HCT116 (cell line): ENCODE measurements at places on chromosomes 11 and 22. TPM values are rescaled to one million over a fixed set of nuclear protein-coding genes. Genes with fewer than 3 reads are reported as not detected.

- H3K4me3 ChIP-seq = no peak overlapping the region; the same call in 1 of the 2 replicates
- no peaks in the 10 kb centered on the region for H3K27me3 ChIP-seq
- no peak for DNase-seq
Measured at GRCh38 chr22:46082633-46083032, 67.7 kb upstream of the PPARA start.

DNA sequence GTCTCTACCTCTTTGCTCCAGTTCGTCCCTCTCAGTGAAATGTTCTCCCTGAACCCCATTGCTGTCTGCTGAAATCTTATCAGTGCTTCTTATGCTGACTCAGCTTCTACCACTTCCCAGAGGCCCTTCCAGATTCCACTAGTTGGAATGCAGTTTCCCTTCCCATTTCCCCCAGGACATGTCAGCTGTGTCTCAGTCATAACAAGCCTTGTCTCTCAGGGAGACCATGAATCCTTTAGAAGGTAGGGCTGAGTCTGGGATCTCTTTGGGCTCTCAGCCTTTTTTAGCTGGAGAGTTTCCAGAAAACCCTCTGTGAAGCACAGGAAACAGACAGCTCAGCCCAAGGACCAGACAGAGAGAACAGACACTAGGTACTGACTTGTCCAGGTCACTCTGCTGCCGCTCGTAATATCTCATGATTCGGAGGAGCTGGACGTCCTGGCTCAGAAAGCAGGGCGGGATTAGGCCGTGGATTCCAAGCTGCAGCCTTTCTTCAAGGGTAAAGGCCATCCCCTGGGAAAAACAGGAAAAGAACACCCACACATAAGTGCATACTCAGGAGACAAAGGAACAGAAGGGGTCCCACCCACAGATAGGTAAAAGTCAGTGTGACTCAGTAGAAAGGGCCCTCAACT, 113.0 kb downstream of the ME3 start:
- H3K27ac ChIP-seq = no peak overlapping the region
- H3K4me3 ChIP-seq = no peak overlapping the region
- no peak for DNase-seq
- H3K27me3 ChIP-seq = no peaks in the 10 kb centered on the region

GRCh38 chr11:17767914-17768313, 33.3 kb downstream of the KCNC1 start:
- no peak for DNase-seq
- H3K4me3 ChIP-seq = no peak overlapping the region
- peaks cover 3% of the 10 kb centered on the region; the same call in 1 of the 2 replicates for H3K4me1 ChIP-seq
- H3K36me3 ChIP-seq = no peaks in the 10 kb centered on the region
- H3K27me3 ChIP-seq = no peaks in the 10 kb centered on the region

GRCh38 chr11:84339796-84340195, 1053.6 kb upstream of the CCDC90B start:
- no peaks in the 10 kb centered on the region for H3K36me3 ChIP-seq
- H3K27ac ChIP-seq = no peak overlapping the region
- no peaks in the 10 kb centered on the region for H3K4me1 ChIP-seq
- H3K27me3 ChIP-seq = no peaks in the 10 kb centered on the region
- DNase-seq = no peak

DNA sequence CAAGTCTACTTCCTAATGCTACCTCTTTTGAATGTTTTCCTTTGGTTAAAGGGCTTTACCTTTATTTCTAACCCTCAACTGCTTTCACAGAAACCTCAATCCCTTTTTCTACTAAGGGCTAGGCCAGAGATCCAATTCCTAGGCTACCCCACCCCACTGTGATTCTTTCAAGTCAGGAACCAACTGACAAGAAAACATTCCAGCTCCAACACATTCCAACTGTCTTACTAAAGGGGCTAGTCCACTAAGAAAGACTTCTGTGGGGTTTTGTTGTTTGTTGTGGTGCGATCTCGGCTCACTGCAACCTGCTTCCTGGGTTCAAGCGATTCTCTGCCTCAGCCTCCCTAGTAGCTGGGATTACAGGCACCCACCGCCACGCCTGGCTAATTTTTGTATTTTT, 151.3 kb downstream of the APOL5 start:
- H3K4me3 ChIP-seq = no peak overlapping the region
- no peaks in the 10 kb centered on the region for H3K27me3 ChIP-seq
- no peaks in the 10 kb centered on the region for H3K36me3 ChIP-seq
- no peak for DNase-seq
- peak overlapping the region; percentile 5; the same call in 1 of the 2 replicates for H3K27ac ChIP-seq

DNA sequence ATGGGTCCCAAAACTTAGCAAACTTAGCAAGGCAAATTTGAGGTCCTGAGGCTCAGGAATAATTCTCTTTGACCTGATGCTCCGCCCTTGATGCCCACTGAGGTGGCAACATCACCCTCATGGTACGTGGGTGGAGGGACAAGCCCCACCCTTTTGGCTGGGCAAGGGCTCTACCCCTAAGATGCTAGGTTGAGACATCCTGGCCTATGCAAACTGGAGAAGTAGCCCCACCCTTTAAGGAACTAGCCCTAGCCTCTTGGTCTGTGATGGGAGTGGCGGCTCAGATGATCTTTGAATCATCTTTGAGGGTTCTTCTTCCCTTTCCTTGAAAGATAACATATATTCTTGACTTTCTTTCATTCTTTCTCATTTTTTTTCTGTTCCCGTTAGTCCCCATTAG, 32.9 kb downstream of the CABIN1 start:
- H3K27ac ChIP-seq = no peak overlapping the region
- H3K27me3 ChIP-seq = no peaks in the 10 kb centered on the region
- no peaks in the 10 kb centered on the region for H3K4me1 ChIP-seq
- H3K36me3 ChIP-seq = peaks cover 20% of the 10 kb centered on the region; the same call in 1 of the 2 replicates
- no peak overlapping the region for H3K4me3 ChIP-seq

DNA sequence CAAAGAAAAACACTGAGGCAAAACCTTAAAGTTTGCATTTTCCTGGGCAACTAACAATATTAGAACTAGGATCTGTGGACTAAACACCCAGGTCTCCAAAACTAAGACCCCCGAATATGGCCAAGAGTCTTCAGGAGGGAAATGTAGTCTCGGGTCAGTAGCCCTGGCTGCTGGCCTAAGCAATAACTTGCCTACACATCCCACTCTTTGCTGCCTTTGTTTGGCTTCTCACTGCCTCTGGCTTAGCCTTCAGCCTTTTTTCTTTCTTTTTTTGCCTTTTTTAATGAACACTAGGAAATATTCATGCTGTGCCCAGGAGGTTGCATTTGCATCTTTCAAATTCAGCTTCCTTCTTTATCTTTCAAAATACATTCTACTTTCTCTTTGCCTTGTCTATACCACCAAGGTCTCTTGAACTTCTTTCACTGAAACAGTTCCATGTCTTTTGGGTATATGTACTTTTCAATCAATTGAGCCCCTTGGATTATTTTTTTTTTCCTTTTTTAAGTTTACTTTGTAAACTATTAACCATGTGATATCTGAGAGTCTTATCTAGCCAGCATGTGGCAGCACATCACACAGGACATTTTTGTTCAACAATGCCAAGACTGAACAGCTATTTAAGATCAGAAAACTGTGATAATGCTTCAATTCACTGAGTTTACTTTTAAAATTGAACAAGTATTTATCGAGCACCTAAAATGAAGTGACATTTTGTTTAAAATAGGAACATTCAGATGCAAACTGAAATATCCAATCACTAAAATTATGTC, 165.0 kb upstream of the TRPC6 start:
- no peaks in the 10 kb centered on the region for H3K4me1 ChIP-seq
- no peaks in the 10 kb centered on the region for H3K27me3 ChIP-seq
- no peak for DNase-seq
- H3K4me3 ChIP-seq = no peak overlapping the region
- no peak overlapping the region for H3K27ac ChIP-seq
- H3K36me3 ChIP-seq = no peaks in the 10 kb centered on the region

DNA sequence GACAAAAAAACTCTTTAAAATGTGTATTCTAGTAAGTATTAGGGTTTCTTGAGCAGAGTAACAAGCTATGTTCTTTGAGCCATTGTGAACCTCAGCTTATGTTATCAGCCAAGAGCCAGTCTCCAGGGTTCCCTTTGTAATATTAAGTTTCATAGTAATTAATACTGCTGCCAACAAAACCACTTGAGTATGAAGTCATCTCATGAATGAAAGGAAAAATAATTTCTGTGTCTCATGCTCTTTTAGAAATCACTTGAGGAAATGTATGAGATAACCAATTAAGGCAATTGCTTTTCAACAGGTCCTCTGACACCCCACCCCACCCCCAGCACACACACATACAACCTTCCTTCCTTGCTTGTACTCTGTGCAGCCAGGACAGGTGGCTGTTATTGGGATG, 59.9 kb downstream of the BBOX1 start:
- no peaks in the 10 kb centered on the region for H3K4me1 ChIP-seq
- H3K4me3 ChIP-seq = no peak overlapping the region
- H3K36me3 ChIP-seq = no peaks in the 10 kb centered on the region
- DNase-seq = no peak

DNA sequence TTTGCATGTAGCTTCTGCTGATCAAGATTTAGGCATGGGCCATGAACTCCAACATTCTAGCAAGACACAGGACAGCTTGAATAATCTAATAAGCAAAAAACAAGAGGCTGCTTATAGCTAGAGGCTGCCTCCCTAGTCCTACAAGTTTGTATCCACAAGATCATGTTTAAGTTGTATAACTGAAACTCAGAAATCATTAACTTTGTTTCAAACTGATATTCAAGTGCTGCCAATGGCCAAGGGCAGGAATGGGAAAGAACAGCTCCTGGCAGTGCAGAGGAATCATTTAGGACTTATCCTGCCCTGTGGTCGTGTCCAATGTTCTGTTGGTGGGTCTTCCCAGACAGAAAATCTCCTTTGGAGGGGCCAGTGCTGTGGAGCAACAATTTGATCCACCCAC, 209.6 kb upstream of the DDI1 start:
- no peak overlapping the region for H3K27ac ChIP-seq
- H3K27me3 ChIP-seq = no peaks in the 10 kb centered on the region
- DNase-seq = no peak
- H3K4me1 ChIP-seq = no peaks in the 10 kb centered on the region

GRCh38 chr22:45208993-45209838, 31.5 kb downstream of the KIAA0930 start:
- DNase-seq = no peak
- peaks cover 3% of the 10 kb centered on the region; the same call in 1 of the 2 replicates for H3K36me3 ChIP-seq
- no peaks in the 10 kb centered on the region for H3K4me1 ChIP-seq
- no peaks in the 10 kb centered on the region for H3K27me3 ChIP-seq
- no peak overlapping the region for H3K4me3 ChIP-seq
- H3K27ac ChIP-seq = no peak overlapping the region

DNA sequence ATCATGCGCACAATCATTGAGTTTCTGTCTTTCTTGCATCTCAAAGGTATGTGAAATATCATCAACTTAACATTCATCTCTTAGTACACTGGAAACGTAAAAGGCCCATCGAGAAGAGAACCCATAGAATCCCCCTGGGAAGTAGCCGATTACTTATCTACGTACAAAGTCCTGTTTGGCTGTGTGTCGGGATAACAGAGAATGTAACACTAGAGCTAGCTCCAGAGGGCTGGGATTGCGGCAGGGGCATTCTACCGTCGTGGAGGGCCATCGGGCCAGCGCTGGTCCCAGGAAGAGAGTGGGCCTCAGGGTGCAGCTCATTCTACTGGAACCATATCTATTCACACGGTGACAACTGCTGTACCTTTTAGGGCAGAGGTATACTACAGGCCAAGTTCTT, 4.5 kb downstream of the GAL start:
- DNase-seq = no peak
- no peak overlapping the region for H3K4me3 ChIP-seq
- peaks cover 24% of the 10 kb centered on the region; the same call in 1 of the 2 replicates for H3K36me3 ChIP-seq
- H3K27me3 ChIP-seq = no peaks in the 10 kb centered on the region

DNA sequence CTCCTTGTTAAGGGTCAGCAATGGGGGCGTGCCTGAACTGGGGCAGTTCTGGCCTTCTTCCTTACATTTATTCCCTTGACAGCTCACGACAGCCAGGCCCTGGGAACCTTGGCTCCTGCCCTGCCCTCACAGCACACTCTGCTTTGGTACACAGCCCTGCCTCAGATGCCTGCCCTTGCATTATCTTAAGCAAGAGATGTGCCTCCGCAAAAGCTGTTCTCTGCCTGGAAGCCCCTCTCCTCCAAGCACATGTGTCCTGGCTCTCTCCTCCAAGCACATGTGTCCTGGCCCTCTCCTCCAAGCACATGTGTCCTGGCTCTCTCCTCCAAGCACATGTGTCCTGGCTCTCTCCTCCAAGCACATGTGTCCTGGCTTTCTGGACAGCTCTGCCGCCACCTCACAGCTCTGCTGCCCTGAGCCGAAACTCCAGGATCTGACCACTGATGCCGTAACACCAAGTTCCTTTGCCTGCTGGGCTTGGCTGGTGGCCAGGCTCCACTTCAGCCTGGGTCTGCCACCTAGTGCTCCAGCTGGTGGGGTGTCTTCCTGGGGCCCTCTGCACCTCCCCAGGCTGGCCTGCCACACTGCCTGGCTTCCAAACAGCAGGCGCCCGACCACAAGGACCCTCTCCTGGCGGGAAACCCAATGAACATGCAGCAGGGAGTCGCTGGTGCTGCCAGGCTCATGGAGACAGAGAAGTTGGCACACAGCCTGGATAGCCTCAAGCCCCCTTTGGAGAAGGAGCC, 53.0 kb downstream of the SCUBE1 start:
- no peak for DNase-seq
- H3K36me3 ChIP-seq = no peaks in the 10 kb centered on the region
- no peak overlapping the region for H3K27ac ChIP-seq
- no peaks in the 10 kb centered on the region for H3K4me1 ChIP-seq
- H3K4me3 ChIP-seq = no peak overlapping the region
- H3K27me3 ChIP-seq = no peaks in the 10 kb centered on the region

- H3K36me3 ChIP-seq = no peaks in the 10 kb centered on the region
- H3K4me3 ChIP-seq = no peak overlapping the region
- no peaks in the 10 kb centered on the region for H3K27me3 ChIP-seq
- H3K27ac ChIP-seq = no peak overlapping the region
Measured at GRCh38 chr11:32870676-32871075, 21.9 kb upstream of the QSER1 start.

GRCh38 chr11:120925944-120926343, 98.0 kb upstream of the TBCEL start:
- H3K27ac ChIP-seq = no peak overlapping the region
- H3K27me3 ChIP-seq = no peaks in the 10 kb centered on the region
- DNase-seq = no peak
- no peak overlapping the region for H3K4me3 ChIP-seq
- 0 out of 2 replicates have a peak, but pooled peaks cover 2% of the 10 kb centered on the region for H3K4me1 ChIP-seq

DNA sequence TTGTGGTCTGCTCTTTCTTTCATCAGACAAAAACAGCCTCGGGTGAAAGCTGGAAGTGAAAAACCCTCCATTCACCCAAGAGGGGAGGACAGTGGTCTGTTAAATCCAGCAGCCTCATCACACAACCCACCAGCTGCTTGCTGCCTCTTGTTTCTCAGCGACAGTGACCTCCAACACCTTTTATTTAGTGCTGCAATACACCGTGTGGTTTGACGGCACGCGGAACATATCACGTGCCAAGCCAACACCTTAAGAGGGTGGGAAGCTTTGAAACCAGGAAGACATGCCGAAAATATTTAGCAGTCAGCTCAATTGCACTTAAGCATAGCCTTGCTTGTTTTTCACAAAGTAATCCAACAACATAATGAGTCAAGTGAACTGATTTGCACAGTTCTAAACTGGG, 39.8 kb upstream of the POGLUT3 start:
- DNase-seq = no peak
- H3K4me3 ChIP-seq = no peak overlapping the region
- H3K27ac ChIP-seq = no peak overlapping the region
- no peaks in the 10 kb centered on the region for H3K4me1 ChIP-seq
- peaks cover 3% of the 10 kb centered on the region for H3K36me3 ChIP-seq

CADM1 gene
- 0.79 TPM for total RNA-seq

EHF gene
- 51.5 TPM for total RNA-seq

APLNR gene
- total RNA-seq = not detected

AASDHPPT gene
- 59.5 TPM for total RNA-seq

GRAP2 gene
- 0.42 TPM for total RNA-seq

KDM4D gene
- 2.1 TPM for total RNA-seq

KLHL22 gene
- total RNA-seq = 16.4 TPM
